ENCODE measurements at places on chromosomes 7 and 10. TPM values are rescaled to one million over a fixed set of nuclear protein-coding genes. Genes with fewer than 3 reads are reported as not detected.

The OGDHL gene
- not detected for total RNA-seq

The SSC4D gene
- 0.33 TPM for total RNA-seq

The EPO gene
- total RNA-seq = not detected

The PCGF5 gene
- 77.7 TPM for total RNA-seq

The GAD2 gene
- not detected for total RNA-seq

The DPP6 gene
- 0.69 TPM for total RNA-seq

The SPDYE2B gene
- total RNA-seq = not detected

DNA sequence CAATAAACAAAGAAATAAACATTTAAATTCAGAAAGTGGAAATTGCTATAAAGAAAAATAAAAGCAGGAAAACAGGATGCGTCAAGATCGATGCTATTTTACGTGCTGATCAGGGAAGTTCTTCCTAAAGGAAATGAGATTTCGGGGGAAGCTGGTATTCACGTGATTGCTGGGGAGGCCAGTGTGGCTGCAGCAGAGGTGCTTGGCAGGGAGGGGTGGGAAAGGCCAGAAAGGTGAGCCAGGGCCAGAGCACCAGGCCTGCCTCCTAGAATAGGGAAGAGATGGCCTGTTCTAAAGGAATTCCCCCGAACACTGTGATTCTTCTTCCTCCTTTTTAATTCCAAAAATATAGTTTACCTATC is 923 bp upstream of the CREB3L2 start:
- DNase-seq = no peak

DNA sequence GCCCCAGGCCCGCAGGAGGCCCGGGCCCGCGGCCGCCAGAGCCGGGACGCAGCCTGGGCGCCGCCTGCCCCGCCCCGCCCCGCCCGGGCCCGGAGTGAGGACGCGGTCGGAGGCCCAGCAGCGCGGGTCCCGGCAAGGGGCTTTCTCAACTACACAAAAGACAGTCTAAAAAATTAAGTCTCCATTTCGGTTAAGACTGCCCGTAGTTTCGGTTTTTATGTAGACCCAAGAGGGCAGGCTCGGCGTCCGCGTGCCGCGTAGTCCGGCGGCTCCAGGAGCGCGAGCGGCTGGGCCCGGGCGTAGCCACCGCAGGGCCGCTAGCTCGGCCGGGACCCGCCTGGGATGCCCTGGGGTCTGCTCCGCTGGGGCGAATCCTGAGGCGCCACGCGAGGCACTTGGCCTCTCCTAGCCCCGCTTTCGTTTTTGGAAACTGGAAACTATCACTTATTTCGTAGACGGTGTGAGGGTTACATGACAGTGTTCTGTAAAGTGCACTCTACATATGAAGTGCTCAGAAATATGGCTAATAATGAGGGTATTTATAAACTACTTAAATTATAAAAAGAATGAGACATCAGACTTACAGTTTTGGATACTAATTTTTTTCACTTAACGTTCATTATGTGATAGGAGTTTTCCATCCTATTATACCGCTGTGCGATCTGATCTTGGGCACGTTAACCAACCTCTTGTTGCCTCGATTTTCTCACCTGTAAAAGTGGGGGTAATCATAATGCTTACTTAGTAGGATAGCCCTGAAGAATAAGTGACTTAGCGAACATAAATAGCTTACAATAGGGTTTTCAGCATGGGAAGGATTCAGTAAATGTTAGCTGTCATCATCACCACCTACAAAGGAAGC is 573 bp downstream of the BLVRA start:
- DNase-seq = peak; percentile 82

DNA sequence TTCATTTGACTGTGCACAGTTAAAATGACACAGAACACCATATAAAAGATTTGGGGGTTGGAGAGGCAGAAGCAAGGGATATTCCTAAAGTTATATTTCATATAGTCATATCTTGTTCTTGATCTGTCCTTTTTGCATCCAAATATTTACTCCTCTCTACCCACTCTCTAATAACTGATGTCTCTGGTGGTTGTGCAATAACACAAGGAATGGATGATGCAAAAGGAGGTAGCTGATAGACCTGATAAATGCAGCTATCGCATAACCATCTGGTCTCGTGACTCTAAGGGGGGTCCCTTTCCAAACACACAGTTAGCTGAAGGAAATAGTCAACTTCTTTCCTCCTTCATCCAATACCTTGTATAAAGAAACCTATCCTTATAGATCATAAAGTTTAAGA is 123.1 kb downstream of the POLR1F start:
- DNase-seq = no peak

- no peak for DNase-seq
Measured at GRCh38 chr7:66847879-66848790, 72.9 kb upstream of the TMEM248 start.

DNA sequence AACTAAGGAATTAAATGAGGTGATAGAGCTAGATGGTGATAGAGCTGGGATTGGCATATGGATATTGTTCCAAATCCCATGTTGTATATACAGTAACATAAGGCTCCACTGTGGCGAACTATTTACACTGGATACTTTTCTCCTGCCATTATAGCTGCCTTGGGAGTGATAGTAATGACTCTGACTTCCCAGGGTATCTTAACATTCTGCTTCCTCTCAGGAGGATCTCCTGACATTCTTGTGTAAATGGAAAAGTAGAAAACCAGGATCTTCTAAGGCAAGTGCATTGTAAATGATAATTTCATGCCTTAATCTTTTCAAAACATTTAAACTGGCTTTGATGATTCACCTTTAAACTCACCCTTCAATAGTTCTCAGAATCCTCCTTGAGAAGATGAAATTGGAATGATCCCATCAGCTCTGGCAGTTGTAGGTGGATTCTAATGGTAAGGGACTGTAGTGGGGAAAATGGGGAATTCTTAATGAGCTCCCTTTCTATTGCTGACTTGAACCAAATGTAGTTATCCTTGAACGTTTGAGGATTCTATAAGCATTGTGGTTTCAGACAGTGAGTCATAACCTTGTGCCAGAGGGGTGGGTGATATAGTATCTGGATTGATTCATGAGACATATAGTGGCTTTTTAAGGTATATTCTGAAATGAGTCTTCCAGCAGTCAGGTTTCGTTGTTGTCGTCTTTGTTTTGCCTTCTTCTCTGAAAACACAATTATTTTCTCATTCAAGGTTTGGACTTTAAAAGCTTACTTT is 450.0 kb downstream of the SUGCT start:
- no peak for DNase-seq

- DNase-seq = no peak
Measured at GRCh38 chr7:81694711-81695110, 75.1 kb downstream of the HGF start.

GRCh38 chr10:112883360-112884178 is 66.5 kb upstream of the TCF7L2 start:
- DNase-seq = no peak

DNA sequence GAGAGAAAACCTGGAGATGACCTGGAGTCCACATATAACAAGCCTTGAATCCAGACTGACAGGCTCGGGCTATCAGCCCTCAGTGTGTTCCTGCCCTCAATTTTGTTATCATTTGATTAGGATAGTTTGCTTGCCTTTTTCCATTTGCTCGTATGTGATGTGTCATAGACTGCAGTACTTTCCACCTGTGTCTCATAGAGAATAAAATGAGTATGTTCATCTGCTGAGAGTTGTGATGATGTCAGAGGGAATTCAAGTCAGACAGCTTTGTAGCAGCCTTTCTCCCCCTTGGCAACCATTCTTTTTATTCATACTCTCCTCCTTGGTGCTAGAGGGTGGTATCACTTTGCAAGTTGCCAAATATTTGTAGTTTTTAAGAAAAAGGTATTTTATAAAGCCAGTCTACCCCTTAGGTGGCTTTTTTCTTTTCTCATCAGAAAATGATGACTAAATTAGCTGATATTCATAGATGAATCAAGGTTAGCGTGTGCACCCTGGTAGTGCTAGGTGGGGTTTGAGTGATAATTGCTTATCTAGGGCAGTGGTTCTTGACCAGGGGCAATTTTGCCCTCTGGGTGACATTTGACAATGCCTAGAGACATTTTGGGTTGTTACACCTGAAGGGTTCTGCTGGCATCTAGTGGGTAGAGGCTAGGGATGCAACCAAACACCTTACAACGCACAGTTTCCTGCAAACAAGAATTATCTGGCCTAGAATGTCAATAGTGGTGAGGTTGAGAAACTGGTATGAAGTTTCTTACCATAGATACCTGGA is 5.4 kb downstream of the SGPL1 start:
- DNase-seq = no peak

- no peak for DNase-seq
Measured at GRCh38 chr7:131038153-131038552, 289.5 kb upstream of the MKLN1 start.

DNA sequence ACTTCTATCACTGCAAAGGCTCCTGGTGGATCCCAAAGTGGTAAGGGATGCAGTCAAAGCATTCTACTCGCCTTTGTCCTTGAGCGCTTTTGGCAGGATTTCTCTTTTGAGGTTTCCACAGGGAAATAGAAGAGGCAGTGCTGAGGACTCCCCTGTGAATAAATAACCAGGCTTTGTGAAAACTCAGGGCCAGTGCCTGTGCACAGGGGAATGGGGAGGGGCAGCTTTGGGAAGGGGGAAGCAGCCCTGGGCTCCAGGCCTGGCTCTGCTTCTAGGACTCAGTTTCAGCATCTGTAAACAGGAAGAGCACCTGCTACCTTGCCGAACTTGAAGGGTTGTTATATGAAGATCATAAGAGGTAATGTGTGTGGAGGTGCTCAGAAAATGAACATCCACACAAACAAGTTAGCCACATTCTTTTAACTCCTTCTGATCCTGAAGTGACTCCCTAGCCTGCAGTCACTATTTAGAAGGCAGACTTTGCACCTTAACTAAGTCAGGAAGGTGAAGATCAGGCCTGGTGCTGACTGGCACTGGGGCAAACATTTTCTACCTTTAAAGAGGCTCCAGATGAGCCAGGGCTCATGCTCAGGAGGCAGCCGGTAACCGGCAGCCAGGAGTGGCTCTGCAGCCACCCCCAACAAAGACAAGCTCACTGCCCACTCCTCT is 22.5 kb upstream of the MMP21 start:
- DNase-seq = no peak

GRCh38 chr10:44801383-44802327 is 109.5 kb upstream of the TMEM72 start:
- peak; percentile 91 for DNase-seq

GRCh38 chr7:55050281-55050680 is 31.5 kb downstream of the EGFR start:
- DNase-seq = no peak

DNA sequence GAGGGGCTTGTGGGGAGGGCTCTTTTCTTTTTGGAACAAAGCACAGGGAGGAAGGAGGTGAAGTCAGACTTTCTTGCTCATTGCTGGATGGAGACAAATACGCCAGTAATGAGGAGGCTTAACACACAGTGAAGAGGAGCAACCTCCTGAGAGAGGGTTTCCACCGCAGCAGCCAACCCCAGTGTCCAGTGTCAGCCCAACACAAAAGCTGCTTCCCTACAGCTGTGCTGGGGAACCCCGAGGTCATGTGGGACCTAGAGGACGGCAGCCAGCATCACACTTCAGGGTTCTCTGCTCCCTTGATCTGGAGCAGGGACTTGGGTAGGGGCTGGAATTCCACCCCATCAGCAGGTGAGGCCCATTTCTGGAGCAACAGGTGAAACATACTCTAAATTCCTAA is 7.7 kb downstream of the BLNK start:
- no peak for DNase-seq

DNA sequence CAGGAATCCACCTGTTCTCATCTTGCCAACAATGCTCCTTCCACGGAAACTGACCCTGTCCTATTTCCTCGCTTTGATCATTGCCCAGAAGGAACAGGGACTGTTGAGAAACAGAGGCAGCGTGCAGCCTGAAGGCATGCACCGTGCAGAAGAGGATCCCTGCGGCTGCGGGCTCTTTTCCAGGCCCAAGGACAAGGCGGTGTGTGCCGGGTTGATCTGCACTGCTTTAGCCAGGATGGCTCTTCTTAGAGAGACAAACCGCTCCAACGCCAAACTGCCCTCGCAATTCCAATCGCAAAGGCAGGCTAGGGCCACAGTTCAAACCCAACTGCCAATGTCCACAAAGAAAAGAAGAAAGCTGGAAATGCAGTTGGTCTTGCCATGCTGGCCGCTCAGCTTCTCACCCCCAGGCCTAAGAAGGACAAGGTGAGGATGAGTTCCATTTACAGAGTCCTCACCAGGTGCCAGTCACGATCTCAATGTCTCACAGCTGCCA is 26.5 kb downstream of the BRI3 start:
- DNase-seq = no peak

- DNase-seq = no peak
Measured at GRCh38 chr7:137625197-137625596, 221.6 kb downstream of the DGKI start.

- DNase-seq = no peak
Measured at GRCh38 chr10:114208351-114208750, 29.2 kb downstream of the TDRD1 start.

GRCh38 chr10:5282137-5282536 is 82.6 kb upstream of the UCN3 start:
- no peak for DNase-seq

DNA sequence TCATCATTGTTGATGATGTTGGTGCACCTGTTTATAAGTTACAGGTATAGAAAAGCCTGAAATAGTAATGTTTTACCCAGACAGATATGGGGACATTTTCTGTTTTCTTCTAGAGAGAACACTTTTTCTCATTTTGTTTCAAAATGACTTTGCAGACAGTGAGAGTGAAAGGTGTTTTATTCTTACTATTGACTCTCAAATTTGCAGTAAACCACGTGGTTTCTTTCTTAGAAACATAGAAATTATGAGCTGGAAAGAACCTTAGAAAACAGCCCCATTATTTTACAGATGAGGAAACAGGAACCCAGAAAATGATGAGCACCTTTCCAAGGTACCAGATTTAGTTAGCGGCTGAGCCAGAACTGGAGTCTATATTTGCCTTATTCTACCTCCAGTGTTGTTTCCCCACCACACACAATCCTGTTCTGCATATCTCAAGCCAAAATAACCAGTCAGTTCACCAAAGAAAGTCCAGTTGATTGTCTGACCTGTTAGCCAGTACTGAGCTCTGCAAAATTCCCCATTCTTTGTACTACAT is 138.9 kb upstream of the AHR start:
- no peak for DNase-seq

- no peak for DNase-seq
Measured at GRCh38 chr7:104363355-104363754, 35.0 kb downstream of the LHFPL3 start.

DNA sequence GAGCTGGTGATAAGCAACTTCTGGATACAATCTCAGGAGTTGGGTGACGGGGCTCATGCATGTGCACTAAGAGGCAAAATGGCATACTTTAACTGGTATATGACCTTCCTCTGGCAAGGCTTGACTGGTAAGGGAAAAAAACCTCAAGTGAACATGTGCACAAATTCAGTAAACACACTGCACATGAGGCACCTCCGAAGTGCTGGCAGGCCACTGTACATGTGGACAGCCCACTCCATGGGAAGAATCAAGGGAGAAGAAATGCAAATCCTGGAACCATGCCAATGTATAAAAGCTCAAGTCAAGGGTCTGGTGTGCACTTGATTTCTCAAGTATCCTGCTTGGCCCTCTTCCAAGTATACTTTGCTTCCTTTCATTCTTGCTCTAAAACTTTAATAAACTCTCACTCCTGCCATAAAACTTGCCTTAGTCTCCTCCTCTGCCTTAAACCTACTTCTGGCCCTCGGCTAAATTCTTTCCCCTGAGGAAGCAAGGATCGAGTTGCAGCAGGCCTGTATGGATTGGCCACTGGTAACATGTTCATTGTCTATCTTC is 167.2 kb downstream of the RAMP3 start:
- DNase-seq = no peak

Data from aorta (tissue), 5 donors.